ENCODE measurements at places on chromosomes 7 and 10.

DNA sequence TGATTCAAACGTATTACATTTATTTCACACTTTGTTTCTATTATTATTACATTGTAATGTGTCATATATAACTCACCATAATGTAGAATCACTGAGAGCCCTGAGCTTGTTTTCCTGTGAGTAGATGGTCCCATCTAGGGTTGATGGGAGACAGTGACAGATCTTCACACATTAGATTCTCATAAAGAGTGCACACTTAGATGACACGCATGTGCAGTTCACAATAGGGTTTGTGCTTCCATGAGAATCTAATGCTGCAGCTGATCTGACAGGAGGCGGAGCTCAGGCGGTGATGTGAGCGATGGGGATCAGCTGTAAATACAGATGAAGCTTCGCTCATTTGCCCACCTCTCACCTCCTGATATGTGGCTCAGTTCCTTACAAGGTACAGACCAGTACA lies 36.1 kb downstream of the BMPER start:
- DNase-seq: no peak

- no peak for DNase-seq
Measured at GRCh38 chr7:72292118-72292517, 120.0 kb downstream of the CALN1 start.

DNA sequence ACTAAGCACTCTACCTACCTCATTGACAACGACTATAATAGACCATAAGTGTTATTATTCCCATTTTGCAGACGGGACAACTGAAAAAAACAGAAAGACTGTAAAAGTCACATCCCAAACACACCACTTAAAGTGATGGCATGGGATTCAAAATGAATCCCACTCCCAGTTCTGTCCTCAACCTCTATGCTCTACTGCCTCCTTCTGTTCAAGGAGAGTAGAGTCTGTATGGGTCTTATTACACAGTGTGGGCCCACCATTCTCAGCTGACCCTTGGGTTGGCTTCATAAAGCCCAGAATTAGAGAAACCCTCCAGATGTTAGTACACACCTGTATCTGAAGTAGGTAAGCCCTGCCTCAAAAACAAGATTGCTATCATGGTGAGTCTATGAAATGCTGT lies 102.2 kb downstream of the GRM8 start:
- no peak for DNase-seq

DNA sequence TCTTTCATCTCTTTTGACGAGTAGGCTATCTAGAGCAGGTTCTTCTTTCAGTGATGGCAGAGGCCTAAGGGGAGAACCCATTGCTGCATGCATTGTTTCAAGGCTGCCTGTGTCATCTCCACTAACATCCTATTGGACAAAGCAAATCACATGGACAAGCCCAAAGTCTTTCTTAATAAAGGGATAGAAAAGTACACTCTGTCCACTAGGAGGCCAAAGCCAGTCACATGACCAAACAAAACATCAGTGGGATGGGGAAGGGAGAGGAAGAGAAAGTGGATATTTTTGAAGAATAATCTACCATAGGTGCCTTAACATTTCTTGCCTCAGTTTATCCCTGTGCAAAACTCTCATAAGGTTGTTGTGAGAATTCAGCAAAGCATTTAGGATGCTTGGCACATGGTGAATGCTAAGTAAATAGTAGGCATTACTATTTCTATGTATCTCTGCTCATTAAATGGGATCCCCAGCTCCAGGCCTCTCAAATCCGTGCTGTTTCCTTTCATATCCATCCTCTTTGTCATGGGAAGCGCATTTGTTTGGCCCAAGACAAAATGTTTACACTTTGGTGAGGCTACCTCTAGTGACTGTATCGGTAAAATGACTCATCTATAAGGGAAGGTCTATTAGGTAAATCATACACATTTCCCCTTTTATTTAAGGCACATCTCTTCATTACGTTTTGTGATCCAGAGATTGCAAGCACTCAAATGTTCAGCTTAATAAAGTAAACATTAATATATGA lies 16.7 kb upstream of the CADPS2 start:
- DNase-seq: no peak

DNA sequence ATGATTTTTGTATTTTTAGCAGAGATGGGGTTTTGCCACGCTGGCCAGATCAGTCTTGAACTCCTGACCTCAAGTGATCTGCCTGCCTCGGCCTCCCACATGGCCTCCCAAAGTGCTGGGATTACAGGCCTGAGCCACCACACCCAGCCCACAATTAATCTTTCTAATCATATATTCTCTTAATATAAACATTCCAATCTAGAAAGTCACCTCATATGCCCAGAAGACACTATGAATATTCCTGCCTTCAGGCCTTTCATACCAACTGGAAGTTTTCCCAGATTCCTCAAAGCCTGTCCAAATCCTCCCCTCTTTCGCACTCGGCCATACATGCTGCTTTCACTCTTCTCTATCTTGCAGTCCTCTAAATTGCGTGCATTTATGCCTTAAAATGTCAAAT lies 32.6 kb downstream of the PDZD8 start:
- no peak for DNase-seq

GRCh38 chr10:60200012-60200681 lies 189.5 kb downstream of the ANK3 start:
- DNase-seq: no peak

GRCh38 chr7:131546583-131547141 lies 9.8 kb downstream of the PODXL start:
- DNase-seq: no peak

DNA sequence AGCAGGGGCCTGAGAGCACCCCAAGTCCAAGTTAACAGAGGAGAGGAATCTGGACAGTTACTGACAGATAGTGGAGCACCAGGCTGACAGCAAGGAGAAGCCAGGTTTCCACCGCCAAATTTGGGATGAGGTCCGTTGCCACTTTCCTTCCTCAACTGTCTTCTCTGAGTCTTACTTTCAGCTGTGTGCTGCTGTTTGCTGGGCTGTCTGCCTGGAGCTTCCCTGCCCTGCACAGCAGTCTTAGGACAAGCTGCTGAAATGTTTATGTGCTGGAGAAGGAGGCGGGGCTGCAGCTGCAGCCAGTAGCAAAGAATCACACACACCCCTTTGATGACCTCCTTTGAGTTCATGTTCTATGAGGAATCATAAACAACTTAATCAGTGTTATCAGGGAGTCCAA lies 17.4 kb upstream of the CYP3A7 start:
- DNase-seq: no peak

GRCh38 chr10:129838794-129839193 lies 125.3 kb downstream of the EBF3 start:
- DNase-seq: no peak

GRCh38 chr7:84159435-84159834 lies 35.2 kb downstream of the SEMA3A start:
- DNase-seq: no peak

DNA sequence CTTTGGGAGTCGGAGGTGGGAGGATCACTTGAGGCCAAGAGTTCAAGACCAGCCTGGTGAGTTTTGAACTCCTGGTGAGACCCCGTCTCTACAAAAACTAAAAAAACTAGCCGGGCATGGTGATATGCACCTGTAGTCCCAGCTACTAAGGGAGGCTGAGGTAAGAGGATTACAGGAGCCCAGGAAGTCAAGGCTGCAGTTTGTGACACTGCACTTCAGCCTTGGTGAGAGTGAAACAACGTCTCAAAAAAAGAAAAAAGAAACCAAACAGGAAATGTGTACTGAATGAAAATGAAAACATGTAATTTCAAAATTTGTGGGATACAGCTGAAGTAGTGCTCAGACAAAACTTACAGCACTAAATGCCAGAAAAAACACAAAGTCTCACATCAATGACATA lies 7.6 kb downstream of the ARHGAP12 start:
- no peak for DNase-seq

DNA sequence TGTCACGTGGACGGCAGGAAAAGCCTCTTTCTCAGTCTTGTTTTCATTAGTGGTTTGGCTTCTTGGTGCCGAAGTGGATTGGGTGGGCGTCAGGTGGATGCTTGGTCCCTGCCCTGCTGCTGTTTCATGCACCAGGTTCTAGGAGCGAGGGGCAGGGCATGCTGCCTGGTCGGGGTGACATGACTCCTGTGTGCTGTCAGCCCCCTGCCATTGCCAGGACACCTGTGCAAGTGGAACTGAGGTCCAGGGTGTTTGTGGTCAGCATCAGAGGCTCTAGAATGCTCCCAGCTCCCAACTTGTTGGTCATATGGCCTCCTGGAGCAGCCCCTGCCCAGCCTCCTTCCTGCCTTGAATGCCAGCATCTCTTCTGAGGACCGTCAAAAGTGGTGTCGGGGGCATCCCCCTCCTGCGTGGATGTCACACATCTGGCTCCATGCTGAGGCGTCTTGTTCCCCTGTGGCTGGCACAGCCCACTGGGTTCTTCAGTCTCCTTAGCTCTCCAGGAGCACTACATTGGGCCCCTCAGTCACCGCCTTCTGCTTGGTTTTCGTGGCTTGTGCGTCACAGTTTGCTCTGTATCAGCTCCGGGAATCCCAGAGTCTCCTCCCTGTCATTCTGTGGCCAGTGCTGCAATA lies 24.8 kb downstream of the ADCY1 start:
- DNase-seq: no peak

GRCh38 chr7:152336754-152337368 lies 98.9 kb downstream of the KMT2C start:
- DNase-seq: no peak

GRCh38 chr7:129799350-129799955 lies 153.3 kb downstream of the UBE2H start:
- DNase-seq: no peak

GRCh38 chr7:154583454-154583853 lies 419.5 kb downstream of the PAXIP1 start:
- DNase-seq: no peak

- DNase-seq: no peak
Measured at GRCh38 chr7:836429-836828, 4.2 kb downstream of the SUN1 start.

DNA sequence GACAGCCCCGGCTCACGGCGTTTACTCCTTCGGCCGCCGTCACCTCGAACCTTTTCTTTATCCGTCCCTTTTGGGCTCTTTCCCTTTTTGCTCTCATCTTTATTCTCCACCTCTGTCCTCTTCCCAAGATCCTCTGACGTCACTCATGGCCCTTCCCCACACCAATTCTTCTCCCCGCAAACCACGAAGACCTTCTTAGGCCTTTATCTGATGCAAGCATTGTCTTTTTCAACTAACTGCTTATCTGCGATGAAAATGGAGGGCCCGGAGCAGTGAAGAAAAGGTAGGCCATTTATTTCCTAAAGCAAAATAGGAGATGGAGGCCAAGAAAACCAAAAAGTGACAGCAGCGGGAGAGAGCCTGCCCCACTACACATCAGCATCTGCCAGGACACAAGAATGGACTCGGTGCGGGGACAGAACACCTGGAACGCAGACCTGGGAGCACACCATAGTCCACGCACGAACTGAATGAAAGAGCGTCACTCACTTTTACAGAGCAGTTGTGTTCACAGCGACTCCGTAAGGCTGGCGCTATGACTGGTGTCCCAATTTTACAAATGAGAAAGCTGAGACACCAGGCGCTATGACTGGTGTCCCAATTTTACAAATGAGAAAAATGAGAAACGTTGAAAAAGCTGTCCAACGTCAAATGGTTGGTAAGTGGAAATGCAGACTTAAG lies 45.3 kb downstream of the ZNF777 start:
- no peak for DNase-seq

DNA sequence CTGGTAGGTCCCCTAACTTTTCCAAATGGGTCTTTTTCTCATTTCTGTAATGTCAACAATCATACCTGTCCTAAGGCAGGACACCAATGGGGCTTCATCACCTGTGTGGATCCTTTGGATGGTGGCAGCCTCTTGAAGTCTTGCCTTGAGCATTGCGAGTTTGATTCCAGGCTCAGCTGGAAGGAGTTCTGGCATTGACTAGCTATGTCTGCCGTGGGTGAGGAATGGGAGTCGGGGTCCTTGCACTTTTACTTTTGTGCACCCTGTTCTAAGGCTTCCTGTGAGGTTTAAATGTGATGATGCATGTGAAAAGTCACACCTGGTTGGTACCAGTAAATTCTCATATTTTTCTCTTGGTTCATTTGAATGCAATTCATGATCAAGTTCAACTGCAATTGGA lies 55.9 kb upstream of the CTBP2 start:
- no peak for DNase-seq

DNA sequence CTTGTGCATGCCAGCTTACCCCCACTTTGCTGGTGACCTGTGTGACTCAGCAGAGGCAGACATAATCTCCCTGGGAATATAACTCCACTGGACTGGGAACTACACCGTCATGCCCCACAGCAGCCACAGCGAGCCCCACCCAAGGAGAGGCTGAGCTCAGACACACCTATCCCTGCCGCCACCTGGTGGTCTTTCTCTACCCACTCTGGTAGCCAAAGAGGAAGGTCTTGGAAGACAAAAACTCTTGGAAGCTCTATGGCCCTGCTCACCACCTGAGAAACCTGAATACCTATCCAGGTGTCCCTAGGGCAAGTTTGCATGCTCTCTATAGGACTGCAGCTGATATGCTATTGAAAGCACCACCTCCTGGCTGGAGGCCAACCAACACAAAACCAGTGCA lies 48.1 kb downstream of the MYO3A start:
- DNase-seq: no peak

- DNase-seq: no peak
Measured at GRCh38 chr10:52776471-52776903, 3.9 kb upstream of the MBL2 start.

DNA sequence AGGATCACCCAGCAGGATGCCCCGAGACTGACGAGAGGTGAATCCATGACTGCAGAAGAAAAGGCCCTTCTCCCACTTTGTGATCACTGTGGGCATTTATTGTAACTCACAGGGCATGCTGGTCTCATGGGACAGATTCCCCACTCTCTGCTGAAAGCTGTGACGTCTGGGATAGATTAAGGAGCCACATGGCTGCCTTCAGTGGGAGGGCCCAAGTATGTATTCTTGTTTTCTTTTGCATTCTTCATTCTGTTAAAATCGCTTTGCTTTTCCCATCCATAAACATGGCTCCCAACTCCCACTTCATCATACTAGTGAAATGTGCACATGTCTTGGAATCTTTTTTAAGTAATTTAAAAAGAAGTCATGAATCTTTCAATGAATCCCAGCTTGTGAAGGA lies 67.2 kb downstream of the FAM107B start:
- no peak for DNase-seq

DNA sequence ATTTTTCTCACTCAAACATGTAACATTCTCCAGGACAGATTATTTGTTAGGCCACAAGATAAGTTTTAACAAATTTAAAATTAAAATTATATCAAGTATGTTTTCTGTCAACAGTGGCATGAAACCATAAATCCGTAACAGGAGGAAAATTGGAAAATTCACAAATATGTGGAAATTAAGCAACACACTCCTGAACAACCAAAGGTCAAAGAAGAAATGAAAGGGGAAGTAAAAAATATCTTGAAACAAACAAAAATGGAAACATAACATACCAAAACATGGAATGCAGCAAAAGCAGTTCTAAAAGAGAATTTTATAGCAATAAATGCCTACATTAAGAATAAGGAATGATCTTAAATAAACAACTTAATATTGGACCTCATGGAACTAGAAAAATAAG lies 147.3 kb downstream of the ZEB1 start:
- no peak for DNase-seq

DNA sequence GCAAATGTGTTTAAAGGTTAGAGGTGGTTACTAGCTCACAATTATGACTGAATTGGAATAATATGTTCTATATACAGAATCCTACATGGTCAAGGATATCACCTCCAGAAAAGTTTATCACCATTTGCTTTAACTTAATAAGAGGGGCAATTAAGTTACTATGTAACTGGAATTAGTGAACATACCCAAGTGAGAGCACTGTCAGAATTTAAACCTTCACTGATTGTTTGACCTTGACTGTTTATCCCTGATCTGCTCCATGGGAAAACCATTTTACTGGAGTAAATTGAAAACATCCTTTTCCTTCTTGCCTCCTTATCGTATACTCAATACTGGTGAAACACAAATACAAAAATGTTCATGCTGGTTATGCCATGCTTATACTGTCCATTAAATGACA lies 107.4 kb downstream of the SEMA3D start:
- no peak for DNase-seq
